Stimulated activated CD8-positive, alpha-beta memory T cell treated with anti-CD3 and anti-CD28 coated beads, Interleukin-12 subunit alpha, Interleukin-12 subunit beta, amount 100 ng/mL, for 4 hours (primary cell): ENCODE measurements at places on chromosomes 16 and 17.

GRCh38 chr17:45906237-45906636 lies 11.9 kb downstream of the MAPT start:
- no peak for DNase-seq

- no peak for DNase-seq
Observed at GRCh38 chr16:89152831-89153700, 18.5 kb upstream of the CDH15 start.

- no peak for DNase-seq
Observed at GRCh38 chr17:74414510-74414909, 17.4 kb upstream of the GPRC5C start.

DNA sequence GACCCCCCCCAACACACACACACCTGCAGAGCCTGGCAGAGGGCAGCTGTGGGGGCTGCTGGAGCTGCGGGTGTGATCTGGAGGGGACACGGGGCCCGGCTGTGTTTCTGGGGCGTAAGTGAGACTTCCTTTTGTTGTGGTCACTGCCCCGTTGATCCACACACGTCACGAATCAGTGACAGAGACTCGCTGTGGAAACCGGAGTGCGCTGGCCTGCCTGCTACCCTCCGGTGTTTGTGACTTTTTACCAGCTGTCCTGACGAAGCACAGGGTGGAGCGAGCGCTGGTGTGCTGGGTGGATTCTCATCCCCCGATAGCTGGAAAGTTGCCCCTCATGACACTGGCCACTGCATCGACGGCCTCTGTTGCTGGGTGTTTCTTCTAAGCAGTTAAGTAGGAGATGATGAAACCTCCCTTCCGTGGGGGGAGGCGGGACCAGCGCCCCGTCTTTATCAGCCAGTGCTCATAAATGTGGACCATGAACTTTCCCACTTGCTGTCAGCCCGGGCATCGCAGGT lies 2.3 kb downstream of the METRNL start:
- DNase-seq, result peak; percentile 40

GRCh38 chr16:30984669-30985400 lies at the start of gene HSD3B7:
Gene HSD3B7 (plus strand): TSS chr16:30985207. CDS start chr16:30985659, 452 bp downstream.
- DNase-seq, result peak; percentile 55

DNA sequence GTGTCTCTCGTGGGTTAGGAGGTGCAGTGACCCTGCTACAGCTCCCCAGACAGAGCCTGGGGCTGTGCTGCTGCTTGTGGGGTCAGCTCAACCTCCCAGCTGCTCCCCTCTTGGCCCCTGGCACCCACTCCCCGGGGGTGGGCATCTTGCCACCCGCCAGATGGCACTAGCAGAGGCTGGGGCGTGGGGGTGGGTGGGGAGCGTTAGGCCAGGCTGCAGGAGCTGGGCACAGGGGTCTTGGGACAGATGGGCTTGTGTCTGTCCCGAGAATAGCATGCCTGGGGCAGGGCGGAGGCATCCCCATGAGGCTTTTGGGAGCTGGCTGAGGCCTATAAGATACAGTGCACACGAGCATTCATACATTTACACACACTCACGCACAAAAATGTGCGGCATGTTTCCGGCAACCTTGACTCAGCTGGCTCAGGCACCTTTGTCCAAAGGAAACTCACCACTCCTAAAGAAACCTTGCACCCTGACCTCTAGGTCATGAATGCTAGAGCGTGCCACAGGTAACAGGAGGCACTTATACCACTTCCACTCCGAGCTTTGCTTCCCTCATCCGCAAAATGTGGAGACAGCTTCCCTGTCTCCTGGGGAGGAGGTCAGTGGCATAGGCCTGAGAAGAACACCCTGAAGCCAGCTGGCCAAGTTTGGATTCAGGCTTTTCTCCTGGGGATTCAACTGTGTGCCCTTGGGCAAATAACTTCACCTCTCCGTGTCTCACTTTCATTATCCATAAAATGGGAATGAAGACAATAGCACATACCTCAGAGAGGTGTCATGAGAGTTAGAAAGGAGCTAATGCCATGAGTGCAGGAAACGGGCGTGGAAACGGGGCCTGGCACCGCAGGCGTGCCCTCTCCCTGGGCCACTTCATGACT lies 78.9 kb upstream of the LHX1 start:
- no peak for DNase-seq
